ENCODE measurements at places on chromosomes 7 and 10. TPM values are rescaled to one million over a fixed set of nuclear protein-coding genes. Genes with fewer than 3 reads are reported as not detected.

DNA sequence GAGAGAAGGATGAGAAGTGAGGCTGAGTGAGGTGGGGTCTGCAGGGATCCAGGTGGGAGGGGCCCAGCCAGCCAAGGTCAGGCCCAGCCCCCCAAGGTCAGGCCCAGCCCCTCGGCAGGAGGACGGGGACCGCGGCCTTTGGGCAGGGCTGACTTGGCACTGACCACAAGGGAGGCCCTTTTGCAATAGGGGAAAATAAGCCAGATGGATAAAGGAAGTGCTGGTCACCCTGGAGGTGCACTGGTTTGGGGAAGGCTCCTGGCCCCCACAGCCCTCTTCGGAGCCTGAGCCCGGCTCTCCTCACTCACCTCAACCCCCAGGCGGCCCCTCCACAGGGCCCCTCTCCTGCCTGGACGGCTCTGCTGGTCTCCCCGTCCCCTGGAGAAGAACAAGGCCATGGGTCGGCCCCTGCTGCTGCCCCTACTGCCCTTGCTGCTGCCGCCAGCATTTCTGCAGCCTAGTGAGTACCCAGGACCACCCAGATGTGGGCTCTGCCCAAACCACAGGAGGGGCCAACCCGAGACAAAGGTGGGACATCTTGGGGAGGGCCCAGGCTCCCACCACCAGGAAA, at the start of gene PILRA:
PILRA (plus strand) TSS at position 227 of the 571 bp plus-strand sequence; CDS start at position 397, 170 bp downstream.
- DNase-seq: no peak

GRCh38 chr10:30413996-30414576, 19.9 kb upstream of the MAP3K8 start:
- peak; percentile 48 for DNase-seq

- DNase-seq: no peak
These were observed 30.8 kb upstream of the ST7 start for GRCh38 chr7:116922545-116922944.

DNA sequence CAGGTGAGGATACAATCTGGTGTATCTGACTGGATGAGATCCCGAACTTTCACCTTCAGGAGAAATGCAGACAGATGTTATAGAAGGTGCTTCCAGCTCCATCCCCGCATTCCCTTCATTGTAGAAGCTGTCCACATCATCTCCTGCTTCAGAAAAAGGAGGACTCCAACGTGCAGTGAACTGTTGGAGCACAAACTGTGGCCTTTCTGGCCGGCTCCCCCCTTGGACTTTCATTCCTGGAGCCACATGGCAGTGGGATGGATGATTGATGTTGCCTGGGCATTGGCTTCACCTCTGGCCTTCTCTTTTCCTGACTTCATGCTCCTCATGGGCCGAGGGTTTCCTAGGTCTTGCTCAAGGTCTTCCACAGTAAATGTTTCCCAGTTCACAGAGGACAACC, 29.6 kb upstream of the ZNF273 start:
- no peak for DNase-seq

GRCh38 chr10:132585732-132586722, 48.4 kb downstream of the INPP5A start:
- no peak for DNase-seq

DNA sequence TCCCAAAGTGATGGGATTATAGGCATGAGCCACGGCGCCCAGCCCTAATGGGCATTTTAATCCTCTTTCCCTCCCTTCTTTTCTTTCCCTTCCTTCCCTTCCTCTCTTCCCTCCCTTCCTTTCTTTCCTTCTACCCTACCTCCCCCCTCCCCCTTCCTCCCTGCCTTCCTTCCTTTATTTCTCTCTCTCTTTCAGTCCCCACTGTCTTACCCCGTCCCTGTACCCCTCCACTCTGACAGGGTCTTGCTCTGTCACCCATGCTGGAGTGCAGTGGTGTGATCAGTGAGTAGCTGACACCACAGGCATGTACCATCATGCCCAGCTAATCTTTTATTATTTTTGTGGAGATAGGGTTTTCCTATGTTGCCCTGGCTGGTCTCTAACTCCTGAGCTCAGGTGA, 24.2 kb downstream of the LCOR start:
- no peak for DNase-seq

DNA sequence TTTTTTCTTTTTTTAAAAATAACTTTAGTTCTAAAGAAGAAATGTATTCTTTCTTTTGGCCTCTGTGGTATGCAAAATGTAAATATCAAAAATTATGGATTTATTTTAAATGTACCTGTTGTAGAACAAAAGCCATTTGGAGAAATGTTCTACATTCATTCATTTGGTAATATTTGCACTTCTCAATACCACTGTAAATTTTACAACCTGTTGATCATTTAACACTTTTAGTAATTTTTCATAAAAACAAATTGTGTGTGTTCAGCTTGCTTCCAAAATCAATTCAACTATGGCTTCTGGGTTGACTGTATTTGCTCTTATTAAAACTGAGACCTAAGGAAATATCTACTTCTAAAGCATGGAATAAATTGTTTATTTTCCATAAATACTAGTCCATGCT, 2.3 kb upstream of the IGF2BP3 start:
- DNase-seq: no peak

- DNase-seq: peak; percentile 24
These were observed 48.1 kb downstream of the ATRNL1 start for GRCh38 chr10:115141254-115141653.

DNA sequence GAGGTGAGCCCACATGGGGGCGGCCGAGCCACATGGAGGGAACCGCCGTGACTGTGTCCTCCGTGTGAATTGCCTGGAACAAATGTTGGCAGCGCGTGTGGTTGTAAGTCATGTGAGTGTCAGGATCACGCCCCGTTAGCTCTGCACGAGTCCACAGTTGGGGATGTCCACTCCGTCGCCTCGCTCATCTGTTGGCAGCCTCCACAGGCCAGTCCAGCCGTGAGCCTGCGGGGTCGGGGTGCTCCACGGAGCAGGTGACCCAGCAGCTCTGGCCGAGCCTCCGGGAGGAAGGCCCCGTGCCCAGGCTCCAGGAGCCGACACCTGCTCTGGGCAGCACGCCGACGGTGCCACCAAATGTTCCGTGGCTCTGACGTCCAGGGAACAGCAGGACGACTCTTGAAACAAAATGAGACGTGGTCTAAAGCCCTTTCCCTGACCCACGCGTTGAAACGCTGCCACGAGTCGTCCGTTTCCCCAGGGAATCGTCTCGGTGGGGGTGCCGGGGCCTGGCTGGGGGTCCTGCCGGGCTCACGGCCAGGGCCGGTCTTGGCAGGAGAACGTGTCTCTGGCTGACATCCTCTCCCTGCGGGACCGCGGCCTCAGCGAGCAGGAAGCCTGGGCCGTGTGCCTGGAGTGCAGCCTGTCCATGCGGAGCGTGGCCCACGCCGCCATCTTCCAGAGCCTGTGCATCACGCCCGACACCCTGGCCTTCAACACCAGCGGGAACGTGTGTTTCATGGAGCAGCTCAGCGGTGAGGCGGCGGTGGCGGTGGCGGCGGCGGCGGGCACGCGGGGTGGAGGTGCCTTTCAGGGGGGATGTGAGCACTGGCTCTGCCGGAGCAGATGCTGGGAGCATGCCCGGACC, 7.0 kb downstream of the KNDC1 start:
- DNase-seq: no peak

GRCh38 chr10:98028168-98028770, 2.2 kb downstream of the CRTAC1 start:
- DNase-seq: peak; percentile 25

- DNase-seq: no peak
These were observed 133.9 kb upstream of the TPK1 start for GRCh38 chr7:144969787-144970186.

DNA sequence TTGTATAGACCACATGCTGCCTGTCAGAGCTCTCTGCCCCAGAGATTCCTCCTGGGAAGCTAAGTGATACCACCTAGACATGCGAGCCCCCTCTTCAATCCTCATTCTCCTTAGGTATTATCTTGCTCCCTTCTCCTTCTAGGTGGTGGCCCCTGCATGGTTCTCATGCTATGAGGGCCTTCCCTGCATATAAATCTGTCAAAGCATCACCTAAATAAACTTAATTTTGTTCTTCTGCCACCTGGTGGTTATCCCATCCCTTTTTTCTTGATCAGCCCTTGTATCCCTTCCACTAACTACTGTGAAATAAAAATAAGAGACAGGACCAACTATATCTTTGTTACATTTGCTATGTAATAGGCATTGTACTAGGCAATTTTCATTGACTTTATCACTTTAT, 242.1 kb downstream of the CDC14C start:
- peak; percentile 1 for DNase-seq

GRCh38 chr7:32583791-32584190, 88.5 kb downstream of the AVL9 start:
- no peak for DNase-seq

- no peak for DNase-seq
These were observed 800.0 kb downstream of the LRMDA start for GRCh38 chr10:76231286-76231934.

- no peak for DNase-seq
These were observed 58.0 kb downstream of the TSPAN12 start for GRCh38 chr7:120799813-120800475.

- DNase-seq: peak; percentile 83
These were observed 720.1 kb downstream of the TYW1 start for GRCh38 chr7:67716729-67717128.

- DNase-seq: peak; percentile 27
These were observed 21.2 kb upstream of the SLC16A12 start for GRCh38 chr10:89556600-89556999.

DNA sequence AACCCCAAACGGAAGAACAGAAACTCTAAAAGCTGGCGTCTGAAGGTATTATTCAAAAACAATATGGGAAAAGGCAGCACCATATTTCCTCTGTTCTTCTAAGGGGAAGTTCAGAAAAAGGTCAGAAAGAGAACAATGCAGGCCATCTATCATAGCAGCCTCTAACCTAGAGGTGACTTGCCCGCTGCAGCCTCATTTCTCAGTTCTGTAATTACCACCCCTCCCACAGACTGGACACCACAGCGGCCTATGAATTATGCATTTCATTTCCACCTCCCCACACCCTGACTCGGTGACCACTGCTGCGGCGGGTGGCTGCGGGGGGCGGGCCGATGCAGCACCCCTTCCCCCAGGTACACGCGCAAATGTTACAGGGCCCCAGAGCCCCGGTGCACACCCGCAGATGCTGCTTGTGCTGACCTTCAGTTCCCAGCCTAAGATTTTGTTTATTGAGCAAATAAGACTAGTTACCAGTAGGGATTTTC, 125.5 kb downstream of the CLEC2L start:
- no peak for DNase-seq

DNA sequence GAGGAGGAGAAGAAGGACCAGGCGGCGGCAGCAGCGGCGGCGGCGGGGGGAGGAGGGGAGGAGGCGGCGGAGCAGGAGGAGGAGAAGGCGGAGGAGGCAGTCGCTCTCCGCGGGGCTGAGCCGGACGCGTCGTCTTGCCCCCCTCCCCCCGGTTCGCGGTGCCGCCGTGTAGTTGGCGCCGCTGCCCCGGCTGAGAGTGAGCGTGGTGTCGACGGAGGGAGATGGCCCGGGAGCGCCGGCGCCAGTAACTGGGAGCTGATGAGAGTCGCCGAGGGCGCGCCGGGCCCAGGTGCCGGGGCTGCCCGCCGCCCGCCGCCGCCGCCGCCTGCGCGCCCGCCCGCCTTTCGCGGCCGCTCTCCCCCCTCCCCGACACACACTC, 257 bp downstream of the WAC start:
- DNase-seq: no peak

DNA sequence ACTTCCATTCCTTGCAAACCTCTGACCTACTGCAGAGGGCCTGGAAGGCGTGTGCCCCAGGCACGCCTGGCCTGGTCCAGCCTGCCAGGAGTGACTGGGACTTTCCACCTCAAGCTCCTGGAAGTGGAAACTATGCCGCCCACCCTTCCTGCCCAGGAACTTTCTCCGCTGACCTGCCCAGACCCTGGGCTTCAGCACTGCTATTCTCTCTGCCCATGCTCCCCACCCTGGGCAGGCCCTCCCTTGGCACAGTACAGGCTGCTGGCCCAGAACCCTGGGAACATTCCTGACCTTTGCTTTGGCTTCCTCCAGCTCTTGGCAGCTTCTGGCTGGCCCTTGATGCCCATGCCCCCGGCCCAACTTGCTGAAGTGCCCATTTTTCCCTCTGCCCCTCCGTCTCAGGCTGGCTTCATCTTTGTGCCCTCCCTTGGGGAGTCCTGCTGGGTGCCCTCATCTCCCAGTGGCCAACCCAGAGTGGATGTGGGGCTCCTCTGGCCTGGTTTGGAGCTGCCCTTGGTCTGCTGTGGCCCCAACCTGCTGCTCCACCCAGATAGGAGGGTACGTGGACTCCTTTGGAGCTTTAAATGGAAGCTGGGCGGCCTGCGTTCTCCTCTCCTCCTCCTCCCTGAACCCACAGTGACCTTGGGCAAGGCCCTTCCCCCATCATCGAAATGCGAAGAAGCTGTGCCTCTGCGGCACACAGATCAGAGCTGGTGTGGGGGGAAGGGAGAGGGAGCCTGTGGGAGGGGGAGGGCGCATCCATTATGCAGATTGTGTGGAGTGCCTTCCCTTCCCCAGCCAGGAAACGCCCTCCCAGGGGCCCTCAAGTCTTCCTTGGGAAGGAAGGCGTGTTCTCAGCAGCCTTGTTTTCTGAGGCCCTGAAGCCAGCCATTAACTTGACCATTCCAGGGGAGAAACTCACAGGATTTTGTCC, 3.4 kb downstream of the MMRN2 start:
- no peak for DNase-seq

- peak; percentile 34 for DNase-seq
These were observed 592.5 kb downstream of the ARL4A start for GRCh38 chr7:13279854-13280435.

- DNase-seq: no peak
These were observed 30.0 kb downstream of the PRSS2 start for GRCh38 chr7:142800699-142801260.

- DNase-seq: peak; percentile 66
These were observed 44.5 kb downstream of the STARD3NL start for GRCh38 chr7:38222481-38223096.

DNA sequence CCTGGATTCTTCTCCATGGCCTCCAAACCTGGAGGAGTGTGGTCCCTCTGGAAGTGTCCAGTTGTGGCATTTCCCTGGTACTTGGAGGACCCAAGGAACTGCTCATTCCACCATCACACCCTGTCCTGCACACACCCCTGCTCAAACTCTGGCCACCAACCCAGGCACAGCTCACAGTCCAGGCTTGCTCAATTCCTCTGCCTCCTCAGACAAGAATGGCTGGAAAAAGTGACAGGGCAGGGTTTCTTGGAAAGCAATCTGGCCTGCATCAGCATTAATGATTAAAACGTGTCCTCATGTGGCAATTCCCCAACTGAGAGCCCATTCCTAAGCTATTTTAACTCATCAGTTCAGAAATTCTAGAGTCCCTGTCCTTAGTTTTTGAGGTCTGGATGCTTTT, 17.2 kb upstream of the TPST1 start:
- DNase-seq: no peak

The LIPJ gene
- not detected for total RNA-seq

The MLXIPL gene
- total RNA-seq: 0.07 TPM

The UBE3C gene
- total RNA-seq: 72.7 TPM

The GIMAP4 gene
- not detected for total RNA-seq

The TAS2R4 gene
- total RNA-seq: 0.20 TPM

The PKD2L1 gene
- not detected for total RNA-seq

The IRF5 gene
- total RNA-seq: 1.8 TPM

The TMEM178B gene
- total RNA-seq: 1.6 TPM

The SRRT gene
- total RNA-seq: 73.9 TPM

The PILRA gene
- total RNA-seq: 0.54 TPM

The PARD3 gene
- total RNA-seq: 17.0 TPM

The PDE1C gene
- total RNA-seq: 43.5 TPM

The MACC1 gene
- 0.15 TPM for total RNA-seq

The PSMG3 gene
- total RNA-seq: 86.5 TPM

The FXYD4 gene
- not detected for total RNA-seq

The ATP6V0A4 gene
- 0.20 TPM for total RNA-seq

The SRGN gene
- 865 TPM for total RNA-seq

The CYP2E1 gene
- total RNA-seq: not detected
